ENCODE measurements at places on chromosomes 2 and 18.

DNA sequence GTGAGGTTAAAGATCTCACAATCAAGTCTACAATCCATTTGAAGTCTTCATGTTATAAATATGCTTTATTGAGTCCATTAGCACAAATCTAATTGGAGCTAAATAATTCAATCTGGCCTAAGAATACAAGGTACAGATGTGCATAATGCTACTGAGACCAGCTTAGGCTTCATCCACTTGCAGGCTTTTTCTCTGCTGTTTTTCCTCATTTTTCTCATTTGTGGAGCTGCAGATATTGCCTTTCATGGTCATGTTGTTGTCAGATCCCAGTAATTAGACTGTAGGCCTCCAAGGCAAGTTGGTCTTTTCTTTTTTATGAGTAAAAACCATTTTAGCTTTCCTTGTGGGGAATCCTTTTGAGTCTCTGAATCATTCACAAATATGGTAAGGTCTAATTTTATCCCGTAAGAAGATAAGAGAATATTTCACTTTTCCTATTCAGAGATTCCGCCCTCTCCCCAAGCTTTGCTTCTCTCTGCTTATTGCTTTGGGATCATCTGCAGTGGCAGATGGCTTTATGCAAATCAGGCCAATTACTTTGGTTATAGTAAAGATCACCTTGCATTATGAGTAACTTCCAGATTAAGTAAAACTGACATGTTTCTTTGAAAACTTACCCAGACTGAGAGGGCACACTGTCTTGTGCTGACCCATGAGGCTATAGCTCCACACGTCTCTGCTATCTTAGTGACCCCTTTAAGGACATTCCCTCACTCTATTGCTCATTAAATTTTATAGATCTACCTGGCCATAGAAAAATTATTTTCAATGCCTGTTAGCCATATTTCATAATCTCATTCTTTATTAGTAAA, 80.9 kb downstream of the MGAT5 start:
- DNase-seq: no peak

DNA sequence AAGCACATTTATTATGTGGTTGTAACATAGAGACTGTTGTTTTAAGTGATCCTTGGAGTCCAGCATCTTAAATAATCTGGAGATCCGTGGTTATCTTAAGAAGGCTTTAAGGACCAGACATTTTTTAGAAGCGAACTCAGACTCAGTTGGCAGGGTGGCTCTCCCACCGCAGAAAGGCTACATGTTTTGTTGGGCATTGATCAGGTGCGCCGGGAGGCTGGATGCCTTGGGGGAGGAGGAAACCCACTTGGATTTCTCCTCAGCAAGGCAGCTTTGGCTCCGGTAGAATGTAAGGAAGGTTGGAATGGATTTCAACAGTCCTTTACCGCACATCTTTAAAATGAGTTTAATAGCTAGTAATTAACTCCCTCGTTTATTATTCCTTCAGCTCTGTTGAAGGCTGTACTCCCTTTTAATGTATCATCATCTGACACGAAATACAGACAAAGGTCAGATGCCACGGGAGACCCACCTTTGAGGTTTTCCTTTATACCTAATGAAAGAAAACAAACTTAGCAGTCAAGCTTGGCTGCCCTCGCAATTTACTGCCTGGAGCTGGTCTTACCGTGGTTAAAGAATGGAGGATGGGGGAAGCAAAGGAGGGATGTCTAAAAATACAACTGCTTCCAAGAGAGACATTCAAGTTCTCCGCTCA, 1.2 kb downstream of the TMEM200C start:
- DNase-seq: no peak

- no peak for DNase-seq
Measured at GRCh38 chr2:199784512-199784911, 66.5 kb downstream of the FTCDNL1 start.

DNA sequence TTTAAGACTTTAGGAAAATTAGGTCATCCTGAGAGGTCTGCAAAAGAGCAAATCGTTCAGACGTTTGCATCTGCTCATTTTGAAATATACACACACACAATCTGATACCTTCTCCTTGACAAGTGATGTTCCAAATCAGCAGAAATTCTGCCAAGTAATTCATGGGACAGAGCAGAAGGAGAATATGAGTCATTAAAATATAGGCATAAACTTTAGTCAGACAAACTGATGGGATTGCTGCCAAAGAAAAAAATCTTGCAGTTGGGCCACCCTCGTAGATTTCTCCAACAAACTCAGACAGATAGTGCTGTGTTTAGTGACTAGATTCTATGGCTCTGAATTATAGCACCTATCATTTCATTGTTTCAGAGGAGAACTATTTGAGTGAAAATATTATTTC, 336.3 kb downstream of the NYAP2 start:
- DNase-seq: no peak

- no peak for DNase-seq
Measured at GRCh38 chr2:143436951-143437350, 307.7 kb downstream of the ARHGAP15 start.

GRCh38 chr2:62306751-62307468, 111.0 kb downstream of the B3GNT2 start:
- DNase-seq: peak; percentile 47

- DNase-seq: no peak
Measured at GRCh38 chr2:47056374-47056773, 98.7 kb downstream of the STPG4 start.

GRCh38 chr2:55719852-55720251, 26.2 kb upstream of the PNPT1 start:
- DNase-seq: no peak

- peak; percentile 36 for DNase-seq
Measured at GRCh38 chr2:47558768-47559684, 156.1 kb downstream of the MSH2 start.

DNA sequence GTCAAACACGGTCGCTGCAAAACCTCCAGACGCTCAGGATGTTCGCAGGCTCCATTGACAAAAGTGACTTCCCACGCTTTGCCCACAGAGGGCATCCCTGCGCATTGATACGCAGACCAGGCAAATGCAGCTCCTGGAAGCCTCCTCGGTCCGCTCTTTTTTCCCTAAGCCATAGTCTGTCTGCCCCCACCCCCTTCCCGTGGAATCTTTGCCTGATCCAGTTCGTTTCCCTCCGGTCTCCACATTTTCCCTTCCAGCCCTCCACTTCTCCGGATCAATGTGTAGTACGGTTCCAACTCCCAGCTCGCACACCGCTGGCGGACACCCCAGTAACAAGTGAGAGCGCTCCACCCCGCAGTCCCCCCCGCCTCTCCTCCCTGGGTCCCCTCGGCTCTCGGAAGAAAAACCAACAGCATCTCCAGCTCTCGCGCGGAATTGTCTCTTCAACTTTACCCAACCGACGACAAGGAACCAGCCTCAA, at the start of gene DCC:
Gene DCC (plus strand): TSS at position 307 of the 481 bp plus-strand sequence. CDS start 591 bp downstream, outside the sequence.
- peak; percentile 40 for DNase-seq

DNA sequence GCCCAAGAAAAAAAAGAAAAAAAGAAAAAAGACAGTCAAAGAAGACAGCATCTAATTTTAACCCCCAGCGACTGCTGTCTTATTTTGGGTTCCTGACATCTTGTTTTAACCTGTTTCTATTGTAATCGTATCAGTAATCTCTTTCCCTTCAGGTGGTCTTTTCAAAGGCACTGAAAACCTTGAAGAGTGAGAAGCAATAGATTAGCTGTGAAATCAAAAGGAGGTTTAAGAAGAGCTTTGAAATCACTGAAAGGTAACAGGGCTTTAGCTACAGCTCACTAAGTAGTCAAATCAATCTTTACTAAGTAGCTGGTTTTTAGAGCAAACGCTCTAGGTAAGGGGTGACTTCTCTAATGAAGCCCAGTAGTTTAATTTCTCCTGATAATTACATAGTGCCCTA, 5.4 kb upstream of the TANC1 start:
- no peak for DNase-seq

DNA sequence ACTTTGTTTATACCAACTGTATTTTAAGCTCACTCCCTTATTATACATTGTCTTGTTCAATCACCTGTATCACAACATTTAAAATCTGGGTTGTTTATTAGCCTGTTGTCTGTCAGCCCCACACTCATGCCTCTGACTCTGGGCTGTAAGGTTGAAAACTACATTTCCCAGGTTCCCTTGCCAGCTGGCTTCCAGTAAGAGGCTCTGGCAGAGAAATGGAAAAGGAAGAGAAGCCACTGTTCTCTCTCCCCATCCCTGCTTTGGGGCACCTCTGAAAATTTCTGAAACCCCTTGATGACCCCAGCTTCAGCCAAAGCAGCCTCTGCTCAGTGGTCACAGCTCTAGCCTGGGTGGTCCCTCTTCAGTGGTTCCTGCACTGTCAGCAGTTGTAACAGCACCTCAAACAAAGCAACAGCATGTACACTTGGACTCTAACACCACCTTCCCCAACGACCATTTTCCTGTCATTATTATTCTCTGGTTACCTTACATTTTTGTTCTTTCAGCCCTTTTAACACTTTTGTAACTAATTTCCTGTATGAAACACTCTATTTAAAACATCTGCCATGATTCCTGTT, 108.9 kb upstream of the LGALSL start:
- no peak for DNase-seq

GRCh38 chr2:237180187-237180586, 94.5 kb downstream of the COPS8 start:
- no peak for DNase-seq

DNA sequence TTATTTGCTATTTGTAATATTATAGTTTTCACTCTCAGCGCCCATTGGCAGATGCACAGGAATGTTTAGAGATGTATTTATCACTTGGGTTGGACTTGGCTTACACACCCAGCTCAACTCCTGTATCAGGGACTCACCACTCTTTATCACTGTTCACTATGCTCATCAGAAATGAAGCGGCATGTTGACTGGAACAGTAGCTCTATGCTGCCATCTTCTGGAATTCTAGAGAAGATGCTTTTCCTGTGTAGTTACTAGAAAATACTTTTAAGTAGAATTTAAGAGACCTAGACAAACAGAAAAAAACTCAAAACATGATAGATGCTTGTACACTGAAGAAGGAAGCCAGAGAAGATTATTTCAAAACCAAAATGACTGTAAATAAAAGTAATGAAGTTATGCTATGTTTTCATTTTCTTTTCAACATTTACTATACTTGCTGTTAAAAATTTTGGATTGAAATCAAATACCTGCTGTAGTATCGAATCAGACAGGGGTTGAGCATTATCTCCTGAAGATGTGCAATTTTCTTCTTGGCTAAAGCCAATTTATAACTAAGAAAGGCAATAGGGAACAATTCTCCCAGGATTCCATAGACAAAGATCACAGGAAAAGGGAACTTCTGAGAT, 47.4 kb upstream of the NXPH2 start:
- peak; percentile 26 for DNase-seq

DNA sequence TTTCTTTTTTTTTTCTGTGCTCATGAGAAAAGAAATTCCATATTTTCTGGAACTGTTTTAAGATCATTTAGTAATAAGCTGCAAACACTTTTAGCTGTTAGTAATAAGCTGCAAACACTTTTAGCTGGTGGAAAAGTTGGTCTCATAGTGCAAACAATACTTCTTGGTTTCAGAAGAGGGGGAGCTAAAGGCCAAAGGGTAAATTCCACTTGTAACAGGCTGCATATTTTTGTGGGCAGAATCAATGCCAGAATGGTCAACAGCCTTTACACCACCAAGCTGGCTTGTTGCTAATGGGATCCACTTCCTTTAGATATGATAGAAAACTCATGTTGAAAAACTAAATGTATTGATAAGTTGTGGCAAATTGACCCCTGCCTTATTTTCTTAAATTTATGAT, 356.8 kb downstream of the NR4A2 start:
- no peak for DNase-seq

- no peak for DNase-seq
Measured at GRCh38 chr2:88626171-88627054, 851 bp downstream of the EIF2AK3 start.

DNA sequence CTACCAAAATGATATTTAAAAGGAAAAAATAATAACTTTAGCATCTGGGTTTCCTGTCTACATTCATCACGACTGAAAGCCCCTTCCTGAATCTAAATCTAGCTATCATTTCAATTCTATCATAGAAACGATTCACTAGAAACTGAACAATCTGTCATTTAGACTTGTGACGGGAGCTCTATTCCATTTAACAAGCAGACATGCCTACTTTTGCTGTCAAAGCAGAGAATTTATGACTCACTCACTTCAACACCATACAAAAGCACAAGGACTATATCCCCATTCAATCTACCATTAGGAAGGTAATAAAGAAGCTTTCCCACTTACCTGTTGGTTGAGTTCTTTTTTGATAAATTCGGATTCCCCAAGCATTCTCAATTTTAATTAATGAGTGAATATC, 1072.3 kb downstream of the LRP1B start:
- DNase-seq: no peak

DNA sequence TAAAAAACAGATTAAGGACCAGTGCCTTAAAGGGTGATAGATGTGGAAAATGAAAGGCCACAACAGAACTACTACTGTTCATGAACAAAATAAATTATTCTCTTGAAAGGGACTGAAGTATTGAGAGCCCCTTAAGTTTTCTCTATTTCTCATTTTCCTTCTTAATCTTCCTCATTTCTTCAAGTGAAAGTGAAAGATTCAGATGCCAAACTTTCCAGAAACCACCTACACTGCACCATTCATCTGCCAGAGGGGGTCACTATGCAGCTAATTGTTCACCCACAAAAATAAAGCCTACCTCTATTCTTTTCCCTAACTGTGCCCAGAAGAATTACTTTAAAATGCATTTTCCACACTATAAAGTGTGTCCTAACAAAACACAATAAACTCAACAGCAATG, 140.1 kb downstream of the NR4A2 start:
- DNase-seq: no peak

- no peak for DNase-seq
Measured at GRCh38 chr2:54047091-54047490, 68.3 kb upstream of the ACYP2 start.

DNA sequence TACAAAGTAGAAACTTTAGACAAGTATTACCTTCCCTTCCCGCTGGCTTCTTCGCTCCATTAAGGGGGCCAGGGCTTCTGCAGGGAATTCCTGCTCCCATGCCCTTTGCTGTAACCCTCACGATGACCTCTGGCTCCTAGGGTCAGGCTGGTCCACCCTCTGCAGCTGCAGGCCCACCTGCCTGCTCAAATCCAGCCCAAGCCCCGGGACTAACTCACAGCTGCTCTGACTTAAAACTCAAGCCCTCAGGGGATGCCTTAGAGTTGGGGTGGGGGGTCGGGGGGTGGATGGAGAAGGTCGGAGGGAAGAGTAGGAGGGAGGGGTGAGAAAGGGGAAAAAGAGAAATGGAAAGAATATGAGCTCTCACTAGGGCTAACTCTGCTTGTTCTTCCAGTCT, 4.9 kb downstream of the IGFBP5 start:
- DNase-seq: no peak

- DNase-seq: no peak
Measured at GRCh38 chr18:32048507-32049091, 30.0 kb downstream of the RNF125 start.

Data from SHP77 (cell line).